ENCODE measurements at places on chromosomes 12 and 14.

- no peak for DNase-seq
Observed at GRCh38 chr12:52699373-52699772, 4.0 kb downstream of the KRT77 start.

GRCh38 chr14:49221316-49221715, 364.9 kb downstream of the RPS29 start:
- DNase-seq: no peak

DNA sequence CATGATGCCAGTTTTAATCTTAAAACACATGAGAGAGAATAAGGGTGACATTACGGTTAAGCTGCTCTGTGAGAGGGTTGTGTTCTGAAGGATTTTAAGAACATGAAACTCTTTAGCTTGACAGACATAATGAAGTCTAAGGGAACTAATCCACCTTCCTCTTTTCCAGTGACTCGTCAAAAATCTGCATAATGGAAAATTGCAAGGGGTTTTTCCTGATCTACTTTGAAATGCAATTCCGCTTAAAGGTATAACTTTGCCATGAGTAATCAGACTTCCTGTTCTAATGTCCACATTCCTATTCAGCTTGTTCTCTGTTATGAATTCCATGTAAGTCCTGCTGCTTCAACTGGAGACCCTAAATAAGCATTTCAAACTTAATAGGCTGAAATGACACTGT, at the start of gene ZNF705A:
ZNF705A (plus strand) TSS at position 171 of the 400 bp plus-strand sequence. CDS start 15,611 bp downstream, outside the sequence.
- no peak for DNase-seq

GRCh38 chr14:104446611-104447010, 133.0 kb upstream of the C14orf180 start:
- no peak for DNase-seq

GRCh38 chr12:28486521-28486920, 296.3 kb downstream of the CCDC91 start:
- DNase-seq: no peak

Data from activated CD8-positive, alpha-beta memory T cell treated with anti-CD3 and anti-CD28 coated beads, Interleukin-2, amount 10 ng/mL, durations not matched to agents 7 days and 5 days (primary cell).